ENCODE measurements at places on chromosomes 1 and 21. TPM values are rescaled to one million over a fixed set of nuclear protein-coding genes. Genes with fewer than 3 reads are reported as not detected.

GRCh38 chr1:55597910-55598309 lies 382.7 kb upstream of the USP24 start:
- no peak for DNase-seq

- DNase-seq: no peak
These were observed 88.8 kb downstream of the MRPL39 start for GRCh38 chr21:25518491-25518911.

ARHGEF16 gene
- 0.81 TPM for polyA plus RNA-seq

DNA sequence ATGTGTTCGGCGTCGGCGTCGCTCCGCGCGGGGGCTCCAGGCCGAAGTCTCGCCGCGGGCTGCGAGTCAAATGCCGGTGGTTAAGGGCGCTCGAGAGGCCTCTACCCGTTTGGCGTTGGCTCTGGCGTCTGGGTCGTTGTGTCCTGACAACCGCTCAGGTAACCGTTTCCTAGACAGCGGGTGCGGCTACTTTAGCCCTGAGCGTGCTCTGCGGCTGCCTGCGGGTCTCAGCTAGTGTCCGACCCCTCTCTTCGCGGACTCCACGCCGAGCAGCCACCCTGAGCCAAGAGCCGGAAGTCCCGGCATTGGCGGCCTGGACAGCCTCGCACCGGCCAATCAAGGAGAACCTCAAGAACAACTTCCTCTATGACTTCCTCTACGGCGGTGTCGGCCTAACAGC lies 173.4 kb downstream of the SETD4 start:
- no peak for DNase-seq

GRCh38 chr1:62962014-62962812 lies 178.3 kb downstream of the ATG4C start:
- DNase-seq: no peak

IFI44 gene
- polyA plus RNA-seq: 8.5 TPM

DNA sequence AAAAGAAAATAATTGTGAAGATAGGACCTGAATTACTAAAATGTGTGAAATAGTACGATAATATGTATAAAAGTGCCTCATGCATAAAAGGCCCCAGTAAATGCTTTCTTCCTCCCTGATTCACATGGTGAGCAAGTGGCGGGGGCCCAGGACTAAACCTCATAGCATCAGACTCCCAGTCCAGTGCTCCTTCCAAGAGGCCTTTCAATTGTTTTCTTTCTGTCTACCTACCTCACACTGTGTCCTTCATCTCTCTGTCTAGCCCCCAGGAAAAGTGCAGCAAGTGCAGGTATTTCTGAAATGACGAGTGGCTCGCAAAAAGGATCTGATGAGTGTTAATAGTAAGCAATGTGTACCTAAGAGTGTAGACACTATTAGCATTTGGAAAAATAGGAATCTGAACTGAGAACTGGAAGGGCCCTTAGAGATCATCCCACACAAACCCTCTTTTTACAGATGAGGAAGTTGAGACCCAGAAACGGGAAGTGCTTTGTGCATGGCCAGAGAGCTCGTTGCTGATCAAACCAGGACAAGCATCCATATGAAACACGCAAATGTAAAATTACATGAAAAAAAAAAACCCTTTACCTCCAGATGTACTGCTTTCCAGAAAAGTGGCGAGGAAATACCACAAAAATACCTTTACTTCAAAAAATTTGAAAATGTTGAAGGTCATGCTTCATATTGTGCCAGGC lies 118.2 kb upstream of the HOOK1 start:
- no peak for DNase-seq

RNU1-4 gene
- polyA plus RNA-seq: not detected

DNA sequence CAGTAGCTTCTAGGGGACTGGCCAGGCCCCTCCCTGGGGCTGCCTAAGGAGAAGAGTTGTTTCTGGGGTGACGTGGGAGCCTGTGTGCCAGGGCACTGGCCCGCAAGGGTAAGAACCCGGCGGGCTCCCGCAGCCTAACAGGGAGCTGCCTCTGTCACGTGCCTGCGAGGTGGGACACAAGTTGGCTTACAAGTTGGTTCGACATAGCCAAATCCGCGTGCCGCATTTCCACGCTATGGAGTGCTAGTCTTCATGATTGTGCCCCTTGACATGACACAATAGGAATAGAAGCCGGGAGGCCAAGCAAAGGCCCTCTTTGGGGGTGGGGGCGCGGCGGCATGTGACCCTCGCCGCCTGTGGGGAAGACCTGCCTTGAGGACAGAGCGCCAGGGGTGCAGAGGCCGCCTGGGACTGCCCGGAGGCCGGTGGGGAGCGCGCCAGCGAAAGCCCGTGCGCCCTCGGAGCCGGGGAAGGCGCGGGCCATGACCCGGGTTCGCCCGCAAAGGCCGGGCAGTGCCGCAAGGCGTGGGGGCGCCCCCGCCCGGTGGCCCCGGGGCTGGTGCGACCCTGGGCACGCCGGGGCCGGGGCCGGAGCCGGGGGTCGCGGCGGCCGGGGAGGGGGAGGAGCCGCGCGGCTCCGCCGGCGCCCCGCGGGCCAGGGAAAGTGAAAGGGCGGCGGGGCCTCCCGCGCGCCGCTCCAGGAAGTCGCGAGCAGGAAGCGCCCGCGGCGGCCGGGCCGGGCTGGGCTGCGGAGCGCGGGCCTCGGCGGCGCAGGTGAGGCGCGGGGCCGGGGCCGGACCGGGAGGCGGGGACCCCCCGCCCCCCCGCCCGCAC lies at the start of gene SLC37A1:
TSS of gene SLC37A1 (plus strand) at position 702 of the 834 bp plus-strand sequence. CDS start 4,603 bp downstream, outside the sequence.
- DNase-seq: no peak

DNA sequence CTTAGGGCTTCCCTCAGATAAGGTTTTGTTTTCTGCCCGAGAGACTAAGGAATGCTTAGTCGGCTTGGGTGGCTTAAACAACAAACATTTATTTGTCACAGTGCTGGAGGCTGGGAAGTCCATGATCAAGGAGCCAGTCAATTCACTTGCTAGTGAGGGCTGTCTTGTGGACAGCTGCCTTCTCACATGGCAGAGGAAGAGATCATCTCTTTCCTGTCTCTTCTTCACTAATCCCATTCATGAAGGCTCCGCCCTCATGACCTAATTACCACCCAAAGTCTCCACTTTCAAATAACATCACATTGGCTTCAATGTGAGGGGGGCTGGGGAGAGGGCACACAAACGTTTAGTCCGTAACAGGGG lies 50.5 kb upstream of the IL12RB2 start:
- no peak for DNase-seq

GRCh38 chr1:101995984-101996745 lies 561 bp downstream of the OLFM3 start:
- no peak for DNase-seq

- DNase-seq: no peak
These were observed 25.9 kb upstream of the RCAN1 start for GRCh38 chr21:34640858-34641257.

CEP170 gene
- 46.9 TPM for polyA plus RNA-seq

- DNase-seq: no peak
These were observed 51.9 kb downstream of the KLHDC7A start for GRCh38 chr1:18532390-18533170.

- DNase-seq: no peak
These were observed 42.3 kb upstream of the SYT14 start for GRCh38 chr1:209895709-209896108.

C1orf185 gene
- not detected for polyA plus RNA-seq

ZBTB18 gene
- polyA plus RNA-seq: 94.0 TPM

TSTD1 gene
- polyA plus RNA-seq: 30.0 TPM

DNA sequence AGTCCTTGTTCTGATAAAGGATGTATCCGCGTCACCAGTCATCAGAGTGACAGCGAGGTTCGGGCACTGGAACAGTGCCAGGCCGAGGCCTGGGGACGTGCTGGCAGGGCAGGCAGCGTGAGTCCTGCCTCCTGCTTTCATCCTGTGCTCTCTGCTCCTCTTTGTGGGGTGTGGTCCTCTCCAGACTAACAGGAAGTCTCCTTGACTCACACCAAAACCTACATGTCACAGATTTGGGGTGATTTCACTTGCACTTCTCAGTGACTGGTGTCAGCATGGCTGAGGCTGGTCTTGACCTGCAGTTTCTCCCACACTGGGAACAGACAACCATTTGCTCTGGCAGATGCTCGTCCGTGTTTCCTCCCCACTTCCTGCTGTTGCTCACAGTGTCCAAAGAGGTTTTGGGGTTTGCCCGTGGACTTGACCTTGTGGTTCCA lies 8.8 kb upstream of the NLRP3 start:
- DNase-seq: no peak

DNA sequence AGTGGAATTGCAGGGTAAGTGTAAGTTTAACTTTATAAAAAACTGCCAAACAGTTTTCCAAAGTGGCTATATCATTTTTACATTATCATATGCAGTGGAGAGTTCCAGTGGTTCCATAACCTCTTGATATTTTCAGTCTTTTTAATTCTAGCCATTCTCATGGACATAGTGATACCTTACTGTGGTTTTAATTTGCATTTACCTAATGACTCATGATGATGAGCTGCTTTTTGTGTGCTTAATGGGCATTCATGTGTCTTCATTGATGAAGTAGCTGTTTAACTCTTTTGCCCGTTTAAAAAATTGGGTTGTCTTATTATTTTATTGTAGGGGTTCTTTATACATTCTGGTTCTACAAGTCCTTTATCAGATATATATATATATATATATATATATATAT lies 29.4 kb downstream of the SNX27 start:
- DNase-seq: no peak

COL16A1 gene
- 121 TPM for polyA plus RNA-seq

DNA sequence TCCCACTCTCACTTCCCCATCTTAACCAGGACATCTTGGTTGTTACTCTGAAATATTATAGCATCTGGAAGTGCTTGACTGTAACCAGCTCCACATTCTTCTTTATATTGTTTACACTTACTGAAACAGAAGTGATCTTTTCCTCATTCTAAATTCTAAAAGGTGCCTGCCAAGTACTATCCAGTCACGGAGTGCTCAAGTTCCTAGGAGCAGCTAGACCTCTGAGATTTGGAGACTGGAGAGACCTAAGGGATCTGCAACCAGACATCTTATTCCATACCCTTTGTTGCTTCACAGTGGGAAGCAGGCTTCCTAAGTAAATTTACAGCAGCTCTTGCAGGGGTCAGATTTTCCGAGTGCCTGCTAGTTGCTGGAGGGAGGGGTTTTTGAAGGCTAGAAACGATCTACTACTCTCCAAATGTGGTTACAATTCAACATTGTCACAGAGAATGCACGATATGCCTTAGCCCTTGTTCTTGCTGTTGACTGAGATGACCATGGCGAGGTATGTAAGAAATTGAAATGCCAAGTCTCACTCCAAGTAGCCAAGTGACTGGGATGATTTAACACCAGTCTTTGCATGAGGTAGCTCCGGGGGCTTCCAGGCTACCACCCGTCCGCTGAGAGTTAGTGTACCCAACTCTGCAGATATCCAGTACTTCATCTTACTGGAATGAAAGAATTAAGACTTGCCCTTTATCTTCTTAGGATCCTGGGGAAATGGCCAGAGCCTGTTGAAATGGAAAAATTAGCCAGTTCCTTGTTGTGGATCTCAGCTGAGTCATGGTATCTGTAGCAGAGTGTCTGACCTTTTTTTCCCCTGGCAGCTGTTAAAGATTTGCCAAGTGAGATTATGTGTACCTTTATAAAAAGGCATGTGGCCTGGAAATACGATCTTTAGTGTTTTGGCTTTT lies 150.8 kb downstream of the MAST2 start:
- DNase-seq: peak; percentile 10

NECTIN4 gene
- polyA plus RNA-seq: 0.43 TPM

DNA sequence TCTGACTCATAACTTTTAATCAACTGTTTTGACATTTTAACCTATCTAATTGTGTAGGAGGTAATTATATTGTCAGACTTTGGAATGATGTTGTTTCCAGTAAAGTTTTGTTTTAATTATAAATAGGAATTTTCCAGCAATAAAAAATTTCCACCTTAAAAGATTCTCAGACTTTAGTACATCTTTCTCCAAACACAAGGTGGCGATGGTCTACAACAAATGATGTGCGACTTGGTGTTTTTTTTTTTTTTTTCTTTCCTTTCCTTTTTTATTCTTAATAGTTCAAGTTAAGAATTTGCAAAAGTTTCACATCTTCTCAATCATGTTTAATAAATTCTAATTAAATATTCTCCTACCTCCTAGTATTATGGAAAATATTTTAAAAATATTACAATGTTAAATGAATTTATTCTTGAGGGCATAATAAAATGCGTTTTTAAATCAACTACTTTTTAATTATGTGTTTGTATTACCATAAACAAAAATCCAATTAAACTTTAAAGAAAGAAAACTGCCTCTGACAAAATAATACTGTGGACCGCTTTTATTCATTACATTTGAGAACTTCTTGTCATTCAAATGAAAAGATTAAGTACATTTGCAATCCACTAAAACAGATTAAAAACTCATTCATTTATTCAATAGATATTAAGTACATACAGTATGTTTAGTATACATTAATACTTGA lies 4.4 kb upstream of the ADAMTS1 start:
- DNase-seq: peak; percentile 66

DNA sequence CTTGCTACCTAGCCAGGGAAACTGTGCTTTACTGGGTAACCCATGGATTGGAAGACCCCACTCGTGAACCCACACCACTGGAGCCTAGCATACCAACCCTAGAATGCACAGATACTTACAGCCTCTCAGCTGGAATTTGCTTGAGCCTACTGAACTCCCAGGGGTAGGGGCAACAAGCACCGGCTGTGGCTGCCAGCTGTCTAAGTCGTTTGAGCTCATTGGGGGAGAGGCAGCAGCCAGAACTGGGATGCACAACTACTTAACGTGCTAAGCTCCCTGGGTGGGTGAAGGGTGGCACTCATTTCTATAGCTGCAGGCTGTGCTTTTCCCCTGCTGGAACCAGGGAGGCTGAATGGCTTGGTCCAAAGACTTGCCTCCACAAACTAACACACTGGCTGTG lies 212.4 kb downstream of the ZNF648 start:
- no peak for DNase-seq

DNA sequence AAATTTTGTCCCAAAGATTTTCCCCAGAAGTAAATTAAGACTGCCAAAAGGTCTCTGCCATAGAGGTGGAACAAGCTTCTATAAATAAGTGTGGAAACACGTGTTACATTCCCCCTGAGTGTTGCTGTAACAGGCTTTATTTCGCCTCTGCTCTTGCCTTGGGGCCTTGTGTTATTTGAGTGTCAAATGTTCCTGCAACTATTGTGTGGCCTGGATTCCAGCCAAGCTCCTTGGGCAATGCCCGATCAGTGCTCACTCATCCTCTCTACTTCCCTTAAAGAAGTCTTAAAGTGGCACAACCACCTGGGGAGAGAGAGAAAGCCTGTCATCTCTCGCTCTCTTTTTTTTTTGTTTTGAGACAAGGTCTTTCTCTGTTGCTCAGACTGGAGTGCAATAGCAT lies 156.7 kb downstream of the NR5A2 start:
- peak; percentile 21 for DNase-seq

DNA sequence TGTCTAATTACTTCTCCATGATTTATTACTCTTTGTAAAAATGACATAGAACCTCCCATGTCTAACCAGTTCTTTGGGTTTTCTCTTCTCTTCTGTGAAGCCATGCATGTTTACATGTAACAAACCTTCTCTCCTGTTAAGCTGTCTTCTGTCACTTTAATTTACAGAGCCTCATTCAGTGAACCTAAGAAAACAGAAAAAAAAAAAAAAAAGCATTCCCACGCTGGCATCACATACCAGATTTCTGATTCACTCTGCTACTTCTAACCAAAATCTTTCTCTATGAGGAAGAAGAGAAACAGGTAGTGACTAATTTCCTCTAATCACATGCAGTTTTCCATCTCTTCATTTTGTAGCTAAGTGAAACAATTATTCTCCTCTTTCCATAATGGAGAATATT lies 141.4 kb upstream of the CXADR start:
- no peak for DNase-seq

GRCh38 chr21:36061445-36061844 lies 1.1 kb upstream of the SETD4 start:
- DNase-seq: no peak

NLRP3 gene
- polyA plus RNA-seq: 1.8 TPM
